ENCODE measurements at places on chromosomes 11 and 22.

GRCh38 chr22:37484480-37485394 lies 1.4 kb downstream of the MFNG start:
- peak; percentile 75 for DNase-seq

- no peak for DNase-seq
Measured at GRCh38 chr22:32815943-32816342, 14.4 kb downstream of the TIMP3 start.

GRCh38 chr11:2127482-2128129 lies 11.6 kb downstream of the IGF2 start:
- DNase-seq, result no peak

GRCh38 chr11:85863855-85864254 lies 8.7 kb downstream of the CCDC83 start:
- DNase-seq, result no peak

GRCh38 chr11:77647654-77648305 lies 10.2 kb upstream of the CLNS1A start:
- no peak for DNase-seq

DNA sequence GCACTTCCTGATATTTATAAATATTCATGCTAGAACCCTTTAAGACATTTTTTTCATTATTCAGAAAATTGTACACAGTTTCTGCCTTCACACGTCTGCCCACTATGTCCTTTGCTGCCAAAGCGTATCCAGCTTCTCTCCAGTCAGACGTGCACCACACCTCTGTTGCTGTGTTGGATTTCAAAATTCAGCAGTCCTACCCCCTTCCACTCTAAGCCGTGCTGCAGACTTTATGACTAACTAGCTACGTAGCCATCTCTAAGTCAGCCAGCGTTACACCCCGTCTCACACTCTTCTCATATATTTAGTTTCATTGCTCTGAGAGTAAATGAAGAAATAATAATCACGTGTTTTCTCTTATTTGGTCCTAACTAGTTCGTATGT lies 28.2 kb upstream of the OPCML start:
- DNase-seq, result no peak

- DNase-seq, result no peak
Measured at GRCh38 chr11:119525180-119525866, 102.4 kb upstream of the THY1 start.

GRCh38 chr22:45537734-45538181 lies 35.1 kb downstream of the FBLN1 start:
- no peak for DNase-seq

DNA sequence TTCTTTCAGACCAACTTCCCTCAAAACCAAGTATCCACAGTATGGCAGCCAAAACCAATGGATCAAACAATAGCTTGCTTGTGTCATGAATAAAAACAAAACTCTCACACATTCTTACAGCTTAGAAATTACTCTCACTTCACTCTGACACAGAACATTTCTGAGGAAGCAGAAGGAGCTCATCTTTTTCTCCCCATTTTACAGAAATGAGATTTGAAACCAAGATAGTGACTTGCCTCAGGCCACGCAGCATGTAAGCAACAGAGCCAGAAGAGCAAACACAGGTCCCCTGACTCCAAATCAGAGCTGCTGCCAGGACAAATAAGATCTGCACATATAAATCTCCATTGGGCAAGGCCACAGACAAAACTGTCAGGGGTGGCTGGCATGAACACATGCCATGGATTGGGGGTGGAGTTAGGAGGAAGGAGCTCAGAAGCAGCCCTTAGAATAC lies 64.8 kb downstream of the RAB30 start:
- no peak for DNase-seq

DNA sequence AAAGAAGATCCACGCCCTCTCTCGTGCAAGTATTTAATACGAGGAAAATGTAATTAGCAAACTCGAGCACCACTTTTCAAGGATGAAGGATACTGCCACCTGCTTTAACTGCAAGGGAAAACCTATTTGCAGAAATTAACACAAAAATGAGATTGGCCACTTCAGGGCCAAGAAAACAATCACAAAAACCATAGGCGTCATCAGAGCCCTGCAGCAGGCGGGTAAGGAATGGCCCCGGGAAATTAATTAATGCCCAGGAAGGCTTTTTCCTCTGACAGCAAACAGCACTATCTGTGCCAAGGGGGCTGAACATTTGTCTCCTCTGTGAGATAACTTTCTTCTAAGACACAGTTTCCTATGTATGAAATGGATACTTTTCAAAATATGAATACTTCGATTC lies 255.7 kb downstream of the CTTN start:
- no peak for DNase-seq

GRCh38 chr11:131056036-131056435 lies 139.8 kb upstream of the SNX19 start:
- DNase-seq, result no peak

DNA sequence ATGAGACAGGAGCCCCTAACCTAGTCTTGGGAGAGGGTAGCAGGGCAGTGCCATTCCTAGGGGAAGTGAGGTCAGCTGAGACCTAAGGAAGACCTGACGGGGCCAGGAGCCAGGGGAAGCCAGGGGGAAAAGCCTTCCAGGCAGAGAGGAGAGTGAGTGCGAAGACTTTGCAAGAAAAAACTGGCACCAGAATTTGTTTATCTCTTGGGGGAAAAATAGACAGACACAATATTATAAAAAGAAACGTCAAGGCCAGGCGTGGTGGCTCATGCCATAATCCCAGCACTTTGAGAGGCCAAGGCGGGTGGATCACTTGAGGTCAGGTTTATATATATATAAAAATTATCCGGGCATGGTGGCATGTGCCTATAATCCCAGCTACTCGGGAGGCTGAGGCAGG lies 26.9 kb upstream of the TESMIN start:
- no peak for DNase-seq

- DNase-seq, result no peak
Measured at GRCh38 chr11:15903246-15903645, 453.1 kb downstream of the SOX6 start.

DNA sequence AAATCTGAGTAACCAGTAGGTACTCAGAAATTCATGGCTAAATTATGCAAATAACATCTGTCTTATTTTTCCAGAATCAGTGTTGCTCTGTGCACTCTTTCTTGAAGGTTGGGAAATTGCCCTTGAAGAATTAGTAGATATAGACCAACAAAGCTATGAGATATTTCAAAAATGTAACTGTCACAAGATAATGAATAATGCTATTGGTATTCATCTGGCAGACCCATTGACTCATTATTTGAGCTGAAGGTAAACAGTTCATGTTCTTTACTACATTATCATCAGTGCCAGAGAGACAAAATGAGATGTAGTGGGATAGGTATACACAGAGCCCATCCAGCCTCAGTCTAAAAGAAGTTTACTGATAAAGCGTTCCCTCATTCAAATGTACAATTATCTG lies 274.7 kb downstream of the CASP12 start:
- no peak for DNase-seq

GRCh38 chr11:71131861-71132260 lies 120.5 kb downstream of the SHANK2 start:
- no peak for DNase-seq

DNA sequence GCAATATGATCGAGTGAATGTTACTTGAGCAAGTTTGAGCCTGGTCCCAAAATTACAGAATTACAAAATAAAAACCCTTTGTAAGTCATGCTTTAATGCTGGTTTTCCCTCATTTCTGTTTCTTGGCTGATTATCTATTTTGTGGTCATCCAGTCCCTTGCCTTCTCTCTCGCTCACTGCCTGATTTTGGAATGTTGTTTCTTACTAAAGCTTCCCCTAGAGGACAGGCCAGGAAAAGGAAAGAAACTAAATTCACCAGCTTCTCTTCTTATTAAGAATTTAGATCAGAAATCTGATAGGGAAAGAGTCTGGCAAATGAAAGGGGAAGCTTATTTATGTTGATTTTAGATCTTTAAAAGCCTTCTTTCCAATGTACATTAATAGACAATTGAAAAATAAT lies 16.6 kb upstream of the BDNF start:
- no peak for DNase-seq

DNA sequence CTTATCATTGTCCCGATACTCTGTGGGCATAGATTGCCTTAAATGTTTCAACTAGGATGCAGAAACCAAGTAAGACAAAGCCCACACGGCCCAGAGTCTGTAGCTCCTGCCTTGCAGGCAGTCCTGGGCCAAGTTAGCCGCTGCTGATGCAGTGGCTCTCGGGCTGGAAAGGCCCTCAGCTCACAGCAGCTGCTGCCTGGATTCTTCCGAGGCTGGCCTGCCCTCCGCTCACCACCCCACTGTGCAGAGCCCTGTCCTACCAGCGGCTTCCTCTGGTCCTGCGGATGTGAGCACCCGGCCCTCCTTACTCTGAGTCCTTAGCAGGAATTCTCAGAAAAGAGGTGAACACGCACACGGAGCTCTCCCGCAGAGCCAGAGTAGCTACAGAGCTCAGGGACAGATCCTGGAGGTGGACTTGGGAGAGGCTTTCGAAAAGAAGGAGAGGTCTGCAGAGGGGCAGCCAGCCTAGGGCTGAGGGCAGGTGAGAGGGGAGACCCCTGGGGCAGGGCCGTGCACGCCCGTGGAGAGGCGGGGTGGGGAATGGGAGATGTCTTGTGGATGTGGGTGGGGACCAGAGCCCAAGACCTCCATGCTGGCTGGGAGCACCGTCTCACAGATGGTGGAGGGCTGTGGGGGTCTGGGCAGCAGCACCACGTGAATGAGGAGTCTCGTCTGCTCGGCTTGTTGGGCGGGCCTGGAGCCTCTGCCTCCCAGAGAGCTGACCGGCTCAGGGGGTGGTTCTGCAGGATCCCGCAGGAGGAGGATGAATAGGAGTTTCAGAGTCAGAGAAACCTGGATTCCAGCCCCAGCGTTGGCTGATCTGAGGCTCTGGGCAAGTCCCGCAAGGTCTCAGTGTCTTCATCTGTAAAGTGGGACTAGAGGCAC lies 117.4 kb upstream of the B3GAT1 start:
- no peak for DNase-seq

- no peak for DNase-seq
Measured at GRCh38 chr11:125091877-125092664, 19.4 kb downstream of the TMEM218 start.

- no peak for DNase-seq
Measured at GRCh38 chr11:121996574-121996973, 119.4 kb downstream of the BLID start.

DNA sequence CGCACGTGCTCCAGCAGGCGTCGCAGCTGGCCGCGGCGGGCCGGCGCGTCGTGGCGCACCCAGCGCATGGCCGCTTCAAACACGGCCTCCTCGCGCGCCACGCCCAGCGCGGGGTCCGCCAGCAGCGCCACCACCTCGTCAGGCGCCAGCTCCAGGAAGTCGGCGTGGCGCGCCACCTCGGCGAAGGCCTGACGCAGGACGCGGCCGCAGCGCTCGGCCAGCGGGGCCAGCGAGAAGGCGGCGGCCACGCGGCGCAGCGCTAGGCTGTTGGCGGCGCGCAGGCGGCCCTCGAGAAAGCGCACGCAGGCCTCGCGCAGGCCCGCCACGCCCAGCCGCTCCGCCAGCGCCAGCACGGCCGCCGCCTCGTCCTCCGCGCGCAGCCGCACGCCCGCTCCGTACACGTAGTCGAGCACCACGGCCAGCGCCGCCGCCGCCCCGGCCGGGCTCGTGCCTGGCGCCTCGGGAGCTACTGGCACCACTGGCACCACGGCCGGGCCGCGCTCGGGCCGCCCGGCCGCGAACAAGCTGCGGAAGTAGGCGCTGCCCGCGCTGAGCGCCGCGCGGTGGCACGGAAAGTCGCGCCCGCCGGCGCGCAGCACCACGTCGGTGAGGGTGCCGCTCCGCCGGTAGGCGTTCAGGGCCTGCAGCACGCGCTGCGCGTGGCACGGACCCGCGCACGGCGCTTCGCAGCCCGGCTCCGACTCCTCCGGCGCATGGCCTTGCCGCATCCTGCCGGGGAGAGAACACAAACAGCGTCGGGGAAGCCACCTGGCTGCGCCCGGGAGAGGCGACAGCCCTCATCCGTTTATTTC lies 2.9 kb downstream of the KLHL35 start:
- peak; percentile 60 for DNase-seq

DNA sequence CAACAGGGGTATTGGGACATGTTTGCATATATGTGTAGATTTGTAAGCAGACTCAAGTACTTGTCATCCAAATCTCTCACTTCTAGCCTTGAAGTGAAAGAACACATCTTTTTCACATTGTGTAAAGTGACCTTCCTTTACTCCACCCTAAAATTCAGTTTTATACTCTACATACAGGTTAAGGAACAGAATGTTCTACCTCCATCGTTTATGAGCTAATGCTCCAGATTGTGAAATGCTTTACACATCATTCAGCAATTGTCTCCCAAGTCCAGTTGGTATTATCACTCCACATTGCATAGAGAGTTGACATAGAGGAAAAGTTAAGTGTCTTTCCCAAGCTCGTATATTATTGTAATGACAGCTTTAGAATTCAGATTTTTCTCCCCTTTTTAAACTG lies 46.1 kb upstream of the BLID start:
- no peak for DNase-seq

DNA sequence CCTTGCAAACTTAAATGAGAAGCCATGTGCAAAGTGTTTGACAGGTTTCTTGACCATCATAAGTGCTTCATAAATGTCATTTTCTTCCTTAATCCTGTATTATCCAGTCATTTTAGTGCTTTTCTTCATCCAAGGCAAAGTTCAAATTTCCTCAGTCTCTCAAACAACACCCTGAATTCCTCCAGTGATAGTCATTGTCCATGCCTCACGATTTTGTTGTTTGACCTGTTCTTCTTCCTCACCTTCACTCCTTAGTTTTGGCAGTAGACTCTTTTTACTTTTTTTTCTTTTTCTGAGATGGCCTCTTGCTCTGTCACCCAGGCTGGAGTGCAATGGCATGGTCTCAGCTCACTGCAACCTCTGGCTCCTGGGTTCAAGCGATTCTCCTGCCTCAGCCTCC lies 1257.3 kb downstream of the FAM181B start:
- DNase-seq, result no peak

DNA sequence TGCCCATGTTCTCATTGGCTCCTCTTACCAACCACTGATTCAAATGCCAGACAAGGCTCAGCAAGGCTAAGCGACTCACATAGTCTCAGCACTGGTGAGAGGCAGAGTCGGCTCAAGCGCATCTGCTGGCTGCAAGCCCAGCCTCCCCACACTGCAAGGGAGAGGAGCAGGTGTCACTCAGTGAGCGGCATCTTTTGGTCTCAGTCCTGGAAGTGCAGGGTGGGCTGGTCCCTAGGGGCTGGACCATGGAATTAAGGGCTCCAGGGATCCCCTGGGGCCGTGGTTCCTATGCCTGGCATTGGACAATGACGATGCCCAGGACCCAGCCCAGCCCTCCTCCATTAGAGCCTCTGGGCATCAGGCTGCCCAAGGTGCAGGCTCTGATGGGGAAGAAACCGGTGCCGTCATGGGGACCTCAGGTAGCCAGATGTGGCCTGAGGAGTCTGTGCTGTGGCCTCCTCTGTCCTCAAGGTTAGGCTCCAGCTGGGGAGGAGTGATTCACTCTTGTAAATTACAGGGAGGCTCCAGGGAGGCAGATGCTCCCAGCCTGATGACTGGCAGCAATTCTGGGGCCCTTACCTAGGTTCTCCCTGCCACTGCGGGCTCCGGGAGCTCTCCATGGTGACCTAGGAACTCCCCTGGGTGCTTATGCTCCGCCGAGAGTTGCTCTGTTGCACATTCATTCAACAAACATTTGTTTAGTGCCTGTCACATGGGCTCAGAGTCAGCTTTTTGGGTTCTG lies 28.0 kb downstream of the FADS2 start:
- DNase-seq, result no peak

- DNase-seq, result no peak
Measured at GRCh38 chr11:10272132-10272531, 21.9 kb downstream of the SBF2 start.
